ENCODE measurements at places on chromosomes 12 and 14. TPM values are rescaled to one million over a fixed set of nuclear protein-coding genes. Genes with fewer than 3 reads are reported as not detected.

Gene TSHR
- 0.88 TPM for polyA plus RNA-seq

Gene ACOT2
- 59.0 TPM for polyA plus RNA-seq

Gene PLEKHG7
- polyA plus RNA-seq = 0.68 TPM

Gene CAPRIN2
- 56.3 TPM for polyA plus RNA-seq

Gene SIX6
- polyA plus RNA-seq = not detected

Gene HOXC11
- polyA plus RNA-seq = 2.1 TPM

Gene TMEM119
- 15.0 TPM for polyA plus RNA-seq

Gene RNF212B
- 2.3 TPM for polyA plus RNA-seq

Gene SLC5A8
- 33.1 TPM for polyA plus RNA-seq

Gene IL22
- not detected for polyA plus RNA-seq

Gene L3HYPDH
- 67.4 TPM for polyA plus RNA-seq

Gene TCL1B
- 0.60 TPM for polyA plus RNA-seq

Gene HCAR3
- 0.30 TPM for polyA plus RNA-seq

Gene DDX55
- 47.5 TPM for polyA plus RNA-seq

Gene SERPINA3
- polyA plus RNA-seq = 0.33 TPM

Measured in left kidney (tissue), 8 donors.